ENCODE measurements at places on chromosomes 7 and 10.

DNA sequence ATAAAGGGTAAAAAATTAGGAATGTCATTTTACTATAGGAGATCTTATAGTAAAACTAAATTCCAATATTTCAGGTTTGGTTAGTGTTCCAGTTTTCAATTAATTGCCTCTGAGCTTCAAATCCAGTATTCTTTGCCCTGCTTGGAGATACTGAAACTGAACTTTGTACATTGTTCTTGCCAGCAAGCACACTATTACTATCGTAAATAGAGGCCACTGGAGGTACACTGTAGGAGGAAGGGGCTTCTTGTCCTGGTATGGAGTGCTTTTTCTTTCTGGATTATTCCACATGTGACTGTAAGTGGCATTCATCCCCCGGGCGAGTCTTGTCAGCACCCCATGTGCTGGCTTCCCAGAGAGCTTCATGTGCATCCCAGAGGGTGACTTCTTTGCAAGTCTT, 234.7 kb upstream of the PTPRZ1 start:
- no peak for DNase-seq

DNA sequence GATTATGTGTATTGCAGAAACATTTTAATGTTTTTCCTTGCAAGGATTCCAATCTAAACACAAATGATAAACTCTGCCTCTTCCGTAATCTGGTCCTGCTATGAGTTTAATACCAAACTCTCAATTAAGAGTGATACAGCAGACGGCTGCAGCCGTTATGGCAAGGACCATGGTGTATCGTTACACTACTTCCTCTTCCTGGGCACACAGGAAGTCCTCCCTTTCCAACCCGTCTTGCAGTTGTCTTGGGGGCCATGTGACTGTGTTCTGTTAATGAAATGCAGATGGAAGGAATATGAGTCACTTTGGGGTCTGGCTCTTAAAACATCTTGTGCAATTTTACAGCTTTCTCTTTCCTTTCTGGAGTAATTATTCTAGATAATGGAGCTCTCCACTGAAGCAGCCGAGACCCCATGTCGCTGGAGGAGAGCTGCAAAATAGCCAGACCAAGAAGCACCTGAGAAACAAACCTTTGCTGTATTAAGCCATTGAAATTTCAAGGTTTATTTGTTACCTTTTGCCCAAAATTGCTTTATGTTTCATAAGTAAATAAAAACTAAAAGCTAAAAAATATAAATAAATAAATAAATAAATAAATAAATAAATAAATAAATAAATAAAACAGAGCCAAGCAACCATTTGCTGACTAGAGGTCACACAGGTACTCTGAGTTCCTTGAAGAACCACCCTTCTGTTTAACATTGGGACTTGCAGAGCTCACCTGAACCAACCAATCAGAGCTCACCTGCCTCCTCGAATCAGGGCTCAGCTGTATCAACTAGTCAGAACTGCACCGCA, 74.7 kb downstream of the FRMPD2 start:
- no peak for DNase-seq

DNA sequence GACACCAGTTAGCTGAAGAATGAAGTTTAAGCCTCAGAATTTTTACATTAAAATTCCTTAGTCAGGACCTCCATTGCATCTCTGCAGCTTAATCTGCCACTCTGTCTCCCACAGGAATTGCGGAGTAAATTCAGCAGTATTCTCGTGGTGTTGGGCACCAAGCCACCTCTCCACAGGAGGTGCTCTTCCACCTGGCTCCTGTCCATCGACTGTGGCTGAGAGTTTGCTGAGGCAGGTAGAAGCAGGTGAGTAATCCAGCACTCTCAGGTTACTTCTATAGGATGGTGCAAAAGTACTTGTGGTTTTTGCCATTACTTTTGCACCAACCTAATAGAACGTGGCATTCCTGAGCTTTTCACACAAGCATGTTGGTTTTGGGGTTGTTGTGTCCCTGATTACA, 134.1 kb downstream of the GFRA1 start:
- no peak for DNase-seq

- no peak for DNase-seq
Observed at GRCh38 chr10:60967260-60967659, 23.3 kb upstream of the RHOBTB1 start.

- DNase-seq: peak; percentile 85
Observed at GRCh38 chr10:97498841-97499560, at the start of gene UBTD1. Gene UBTD1 (plus strand): TSS chr10:97498924. CDS start chr10:97499204, 280 bp downstream.

DNA sequence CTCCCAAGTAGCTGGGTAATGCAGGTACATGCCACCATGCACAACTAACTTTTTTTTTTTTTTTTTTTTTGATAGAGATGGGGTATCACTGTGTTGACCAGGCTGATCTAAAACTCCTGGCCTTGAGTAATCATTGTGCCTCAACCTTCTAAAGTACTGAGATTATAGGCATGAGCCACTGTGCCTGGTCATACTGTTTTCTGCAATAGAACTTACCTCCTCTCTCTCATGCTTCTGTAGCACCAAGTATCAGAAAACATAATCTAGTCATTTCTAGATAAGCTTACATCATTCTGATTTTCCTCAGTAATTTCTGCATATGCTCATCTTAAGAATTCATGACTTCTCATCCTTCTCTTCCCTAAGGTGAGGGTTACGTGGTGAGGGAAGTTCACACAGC, 210.0 kb downstream of the IMMP2L start:
- no peak for DNase-seq

- no peak for DNase-seq
Observed at GRCh38 chr10:86073199-86073977, 293.2 kb downstream of the GRID1 start.

DNA sequence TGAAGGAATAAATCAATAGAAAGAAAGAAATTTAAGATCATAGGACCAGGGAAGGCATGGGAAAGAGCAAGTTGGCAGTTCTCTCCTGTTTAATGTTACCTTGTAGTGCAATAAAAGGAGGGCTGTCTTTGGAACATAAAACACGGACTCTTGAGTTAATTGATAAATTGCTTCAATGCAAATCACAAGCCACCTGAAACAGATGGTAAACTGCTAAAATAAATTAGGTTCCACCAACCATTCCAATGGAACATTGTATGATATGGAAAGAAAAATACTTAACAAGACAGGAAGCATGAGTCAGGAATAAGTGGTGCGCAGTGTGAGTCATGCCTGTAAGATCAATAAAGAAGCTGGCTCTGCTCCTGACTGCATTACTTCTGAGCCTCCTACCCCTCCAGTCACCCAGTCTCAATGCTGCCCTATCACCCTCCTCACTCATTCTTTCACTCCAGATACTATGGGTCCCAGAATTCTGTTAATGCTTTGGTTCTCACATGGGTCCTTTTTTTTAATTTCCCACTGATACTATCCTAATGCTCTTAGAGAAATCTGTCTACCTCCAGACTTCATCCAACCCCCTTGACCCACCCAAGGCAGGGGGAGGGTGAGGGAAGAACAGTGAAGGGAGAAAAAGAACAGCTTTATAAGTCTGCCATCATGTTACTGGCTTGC, 78.9 kb downstream of the LRRC17 start:
- DNase-seq: no peak

GRCh38 chr10:102431452-102432124, 786 bp downstream of the CUEDC2 start:
- no peak for DNase-seq

- no peak for DNase-seq
Observed at GRCh38 chr10:131173484-131174210, 137.9 kb downstream of the TCERG1L start.

GRCh38 chr10:6236349-6237198, 33.8 kb downstream of the PFKFB3 start:
- DNase-seq: no peak

GRCh38 chr7:68218461-68218860, 1221.8 kb downstream of the TYW1 start:
- no peak for DNase-seq

DNA sequence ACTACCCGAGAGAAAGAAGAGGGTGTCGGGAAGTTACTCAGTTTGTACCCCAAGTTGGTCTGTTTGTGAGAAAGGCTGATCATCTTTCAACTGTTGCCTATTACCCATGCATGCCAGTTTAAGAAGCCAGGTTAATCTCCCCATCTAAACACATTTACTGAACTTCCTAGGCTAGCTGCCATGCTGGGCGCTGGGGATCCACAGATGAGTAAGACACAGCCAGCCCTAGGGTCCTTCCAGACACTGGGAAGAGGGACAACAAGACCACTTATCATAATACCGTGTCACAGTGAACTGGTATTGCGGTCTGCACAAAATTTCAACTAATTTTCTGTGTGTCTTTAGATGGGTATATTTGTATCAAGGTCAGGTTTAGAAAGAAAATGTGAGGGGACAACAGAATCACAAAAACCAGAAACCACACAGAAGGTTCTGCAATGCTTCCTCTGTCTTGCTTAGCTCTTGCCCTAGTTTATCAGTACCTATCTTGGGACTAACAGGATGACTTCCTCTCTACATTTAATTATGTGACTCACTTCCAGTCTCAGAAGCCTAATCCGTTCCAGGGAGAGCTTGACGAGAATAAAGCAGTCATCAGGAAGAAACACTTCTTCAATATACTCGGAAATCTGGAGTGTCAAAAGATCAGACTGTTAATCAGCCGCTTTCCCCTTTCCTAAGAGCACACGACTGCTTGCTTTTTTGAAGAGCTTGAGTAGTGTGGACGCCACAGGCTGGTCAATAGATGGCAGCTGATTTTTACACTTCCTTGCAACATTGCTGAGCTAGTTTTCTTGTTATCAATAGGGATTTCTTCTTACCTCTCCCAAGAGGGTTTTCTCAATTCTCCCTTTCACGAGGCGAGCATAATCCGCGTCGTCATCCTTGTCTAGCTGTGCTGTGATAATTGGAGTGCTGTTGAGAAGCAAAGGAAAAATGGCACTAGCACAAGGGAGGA, 45.7 kb downstream of the POLR3A start:
- no peak for DNase-seq

GRCh38 chr7:132435016-132435990, 141.0 kb downstream of the PLXNA4 start:
- DNase-seq: no peak

- no peak for DNase-seq
Observed at GRCh38 chr10:70695241-70696030, 23.1 kb downstream of the ADAMTS14 start.

GRCh38 chr7:149238051-149238450, 1.4 kb upstream of the ZNF212 start:
- no peak for DNase-seq

DNA sequence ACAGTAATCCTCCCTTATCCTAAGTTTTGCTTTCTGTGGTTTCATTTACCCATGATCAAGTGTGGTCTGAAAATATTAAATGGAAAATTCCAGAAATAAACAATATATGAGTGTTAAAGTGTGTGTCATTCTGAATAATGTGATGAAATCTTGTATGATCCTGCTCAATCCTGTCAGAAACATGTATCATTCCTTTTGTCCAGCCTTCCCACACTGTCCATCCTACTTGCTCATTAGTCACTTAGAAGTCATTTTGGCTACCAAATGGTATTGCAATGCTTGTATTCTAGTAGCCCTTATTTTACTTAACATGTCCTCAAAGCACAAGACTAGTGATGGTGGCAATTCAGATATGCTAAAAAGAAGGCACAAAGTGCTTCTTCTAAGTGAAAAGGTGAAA, 1211.2 kb upstream of the SORCS1 start:
- no peak for DNase-seq

- DNase-seq: no peak
Observed at GRCh38 chr10:71650397-71650796, 69.2 kb downstream of the C10orf105 start.

DNA sequence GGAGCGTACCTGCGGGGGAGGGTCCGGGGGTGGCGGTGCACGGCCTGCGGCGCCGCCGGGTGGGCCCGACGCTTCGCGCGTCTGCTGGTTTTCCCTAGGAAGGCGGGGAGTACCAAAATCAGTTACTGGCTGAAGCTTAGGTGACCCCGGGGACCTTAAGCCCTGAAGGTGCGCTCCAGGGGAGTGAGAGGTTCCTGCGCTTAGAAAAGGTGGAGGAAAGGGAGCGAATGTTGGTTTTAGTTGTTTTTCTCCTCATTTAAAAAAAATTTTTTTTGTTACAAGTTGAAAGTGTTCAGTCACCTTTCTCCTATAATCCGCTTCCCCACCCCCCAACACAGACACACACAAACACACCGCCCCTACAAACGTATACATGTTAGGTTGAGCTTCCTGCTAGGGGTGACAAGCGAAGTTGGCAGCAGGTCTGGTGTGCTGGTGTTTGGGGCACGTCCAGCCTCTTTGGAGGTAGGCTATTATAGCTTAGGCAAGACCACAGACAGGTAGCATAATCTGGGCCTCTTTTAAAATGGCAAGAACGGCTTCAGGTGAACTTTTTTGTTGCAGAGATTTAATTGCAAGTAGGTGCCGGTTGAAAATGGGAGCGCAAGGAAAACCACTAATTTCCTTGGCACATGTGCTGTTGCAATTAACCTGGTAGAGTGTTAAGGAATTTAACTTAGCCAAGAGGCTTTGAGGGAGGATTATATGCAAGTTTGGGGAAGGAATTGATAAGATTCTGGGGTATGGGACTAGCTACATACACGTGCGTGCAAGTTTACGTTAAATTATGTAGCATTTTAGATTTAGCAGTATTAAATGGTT, 945 bp downstream of the ADD3 start:
- peak; percentile 64 for DNase-seq

GRCh38 chr10:33715303-33715975, 381.0 kb upstream of the NRP1 start:
- DNase-seq: peak; percentile 67

DNA sequence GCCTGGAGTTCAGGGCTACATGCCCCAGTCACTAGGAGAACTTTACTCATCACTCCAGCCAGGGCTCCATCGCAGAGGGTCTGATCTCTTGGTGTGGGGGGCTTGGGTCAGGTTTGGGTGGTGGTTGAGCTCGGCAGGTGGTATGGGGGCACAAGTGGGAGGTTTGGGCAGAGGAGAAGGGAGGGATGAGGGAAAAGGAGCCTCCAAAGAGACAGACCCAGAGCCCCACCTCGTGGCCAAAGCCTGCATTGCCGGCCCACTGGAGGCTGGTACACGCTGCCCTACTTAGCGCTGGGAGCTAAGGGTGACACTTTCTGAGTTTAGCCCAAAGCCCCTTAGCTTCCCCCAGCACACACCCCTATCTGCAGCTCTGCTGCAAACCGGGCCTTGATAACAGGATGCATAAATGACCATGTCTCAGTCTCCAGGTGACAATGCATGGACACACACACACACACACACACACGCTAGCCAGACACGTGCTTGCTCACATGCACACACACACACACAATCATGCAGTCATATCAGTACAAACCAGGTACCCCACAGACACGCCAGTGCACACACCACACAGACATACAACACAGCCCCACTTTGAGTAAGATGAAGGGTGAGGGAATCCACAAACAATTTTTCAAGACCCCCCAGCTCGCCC, 14.7 kb downstream of the LZTS2 start:
- peak; percentile 94 for DNase-seq
